ENCODE measurements at places on chromosomes 1 and 21.

DNA sequence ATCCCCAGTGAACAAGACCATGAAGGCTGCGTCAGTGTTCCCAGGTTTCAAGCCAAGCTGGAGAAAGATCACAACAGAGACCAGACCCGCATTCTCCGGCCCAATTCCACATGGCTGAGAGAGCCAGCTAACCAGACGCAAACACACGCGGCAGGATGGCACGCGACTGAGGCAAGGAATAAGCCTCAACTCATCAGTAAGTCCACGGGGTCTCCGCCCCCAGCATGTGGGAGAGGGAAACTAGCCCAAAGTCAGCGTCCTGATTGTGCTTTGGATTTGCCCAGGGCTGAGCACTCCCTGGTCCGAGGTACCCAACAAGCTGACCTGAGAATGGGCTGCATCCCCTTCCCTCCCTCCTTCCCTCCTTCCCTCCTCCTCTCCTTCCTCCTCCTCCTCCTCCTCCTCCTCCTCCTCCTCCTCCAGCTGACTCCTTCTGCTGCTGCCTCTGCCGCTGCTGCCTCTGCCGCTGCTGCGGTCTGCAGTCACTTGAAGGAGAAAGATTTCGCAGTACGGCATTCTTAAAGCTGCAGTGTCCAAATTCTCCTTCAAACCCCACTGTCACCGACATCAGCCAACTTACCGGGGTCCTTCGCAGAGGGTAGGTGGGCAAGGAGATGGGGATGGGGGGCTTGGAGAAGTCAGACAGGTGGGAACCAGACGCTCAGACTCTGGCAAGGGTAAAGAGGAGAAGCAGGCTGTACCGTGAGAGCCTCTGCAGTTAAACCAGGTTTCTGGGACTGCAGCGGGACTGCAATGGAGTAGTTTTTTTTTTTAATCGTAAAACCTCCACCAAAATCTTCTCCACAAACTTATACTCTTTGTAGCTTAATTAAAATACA, 33.0 kb upstream of the H6PD start:
- no peak for DNase-seq

- DNase-seq, result no peak
These were observed 28.8 kb downstream of the SPSB1 start for GRCh38 chr1:9321480-9321849.

DNA sequence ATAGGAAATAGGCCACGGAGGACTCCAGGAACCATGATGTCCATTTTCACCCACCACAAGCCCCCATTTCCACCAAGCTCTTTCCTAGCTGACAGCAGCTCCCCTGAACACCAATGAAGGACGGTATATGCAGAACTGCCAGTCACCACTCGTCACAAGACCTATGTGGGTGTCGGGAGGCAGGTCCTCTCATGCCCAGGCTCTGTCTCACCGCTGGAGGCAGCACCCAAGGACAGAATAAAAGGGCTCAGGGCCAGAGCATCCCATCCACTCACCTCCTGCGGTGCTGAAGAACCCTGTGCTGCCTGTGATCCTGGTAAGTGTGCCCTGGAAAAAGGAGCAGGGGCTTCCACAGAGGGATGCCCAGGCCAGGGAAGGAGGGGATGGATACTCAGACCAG, at the start of gene LCE1F:
TSS of gene LCE1F (plus strand) at position 266 of the 400 bp plus-strand sequence. CDS start 1,232 bp downstream, outside the sequence.
- DNase-seq, result no peak

DNA sequence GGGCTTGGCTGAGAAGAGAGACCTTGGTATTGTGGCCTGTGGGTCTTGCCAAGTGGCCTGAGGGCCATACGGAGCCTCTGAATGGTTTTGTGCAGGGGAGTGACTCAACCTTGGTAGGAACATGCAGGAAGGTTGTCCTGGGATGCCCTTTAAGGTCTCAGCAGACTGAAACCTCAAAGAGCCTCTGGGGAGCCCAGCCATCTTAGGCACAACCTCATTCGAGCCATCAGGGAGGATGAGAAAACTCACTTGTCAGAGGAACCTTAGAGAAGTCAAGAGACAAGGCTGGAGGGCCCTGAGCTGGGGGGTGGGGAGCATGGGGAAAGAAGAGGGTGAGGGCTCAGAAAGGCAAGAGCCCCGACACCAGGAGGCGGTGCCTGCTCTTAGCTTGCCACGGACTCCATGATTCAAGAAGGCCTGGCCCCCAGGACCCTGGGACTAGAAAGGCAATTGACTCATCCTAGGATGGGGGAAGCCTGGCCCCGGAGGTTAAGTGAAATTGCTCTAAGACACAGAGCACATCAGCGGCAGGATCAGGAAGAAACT, 13.0 kb downstream of the IFI6 start:
- DNase-seq, result peak; percentile 40

DNA sequence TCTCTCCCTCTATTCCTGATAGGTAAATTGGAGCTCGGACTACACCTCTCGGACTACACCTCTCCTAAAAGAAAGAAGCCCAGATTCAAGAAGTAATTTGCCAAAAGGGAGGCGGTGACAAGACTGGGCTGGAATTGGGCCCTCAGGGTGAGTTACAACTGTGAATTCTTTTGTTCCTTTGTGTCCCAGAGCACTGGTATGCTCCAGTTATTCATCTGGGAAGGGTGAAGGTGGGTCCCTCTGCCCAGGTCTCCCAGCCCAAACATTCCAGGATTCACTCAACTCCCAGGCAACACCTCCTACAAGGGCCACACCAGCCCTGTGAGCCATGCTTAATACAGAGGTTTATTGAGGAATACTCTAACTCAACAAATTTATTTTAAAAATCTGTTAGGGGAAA, 69.2 kb downstream of the LMX1A start:
- no peak for DNase-seq

DNA sequence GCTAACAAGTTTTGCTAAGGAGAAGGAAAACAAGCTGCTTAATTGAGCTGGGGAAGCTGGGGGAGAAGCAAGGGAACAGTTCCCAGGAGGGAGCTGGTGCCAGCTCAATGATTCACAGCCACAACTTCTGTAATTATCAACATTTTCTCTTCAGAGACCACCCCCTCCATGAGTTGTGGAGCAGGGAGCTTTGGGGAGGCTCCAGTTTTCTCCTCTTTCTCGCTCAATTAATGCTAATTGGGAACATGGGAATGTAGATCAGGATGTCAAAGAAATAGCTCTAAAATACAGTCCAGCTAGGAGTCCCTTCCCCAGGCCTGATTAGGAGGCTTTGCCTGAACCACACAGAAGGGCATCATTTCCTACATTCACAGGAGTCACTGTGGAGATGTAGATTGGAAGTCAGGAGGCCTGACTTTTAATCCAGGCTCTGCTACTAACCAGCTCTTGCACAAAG, 12.1 kb upstream of the MNDA start:
- DNase-seq, result no peak

GRCh38 chr1:6546326-6546725, 8.0 kb downstream of the NOL9 start:
- no peak for DNase-seq

- no peak for DNase-seq
These were observed 18.1 kb downstream of the VASH2 start for GRCh38 chr1:212968368-212968863.

DNA sequence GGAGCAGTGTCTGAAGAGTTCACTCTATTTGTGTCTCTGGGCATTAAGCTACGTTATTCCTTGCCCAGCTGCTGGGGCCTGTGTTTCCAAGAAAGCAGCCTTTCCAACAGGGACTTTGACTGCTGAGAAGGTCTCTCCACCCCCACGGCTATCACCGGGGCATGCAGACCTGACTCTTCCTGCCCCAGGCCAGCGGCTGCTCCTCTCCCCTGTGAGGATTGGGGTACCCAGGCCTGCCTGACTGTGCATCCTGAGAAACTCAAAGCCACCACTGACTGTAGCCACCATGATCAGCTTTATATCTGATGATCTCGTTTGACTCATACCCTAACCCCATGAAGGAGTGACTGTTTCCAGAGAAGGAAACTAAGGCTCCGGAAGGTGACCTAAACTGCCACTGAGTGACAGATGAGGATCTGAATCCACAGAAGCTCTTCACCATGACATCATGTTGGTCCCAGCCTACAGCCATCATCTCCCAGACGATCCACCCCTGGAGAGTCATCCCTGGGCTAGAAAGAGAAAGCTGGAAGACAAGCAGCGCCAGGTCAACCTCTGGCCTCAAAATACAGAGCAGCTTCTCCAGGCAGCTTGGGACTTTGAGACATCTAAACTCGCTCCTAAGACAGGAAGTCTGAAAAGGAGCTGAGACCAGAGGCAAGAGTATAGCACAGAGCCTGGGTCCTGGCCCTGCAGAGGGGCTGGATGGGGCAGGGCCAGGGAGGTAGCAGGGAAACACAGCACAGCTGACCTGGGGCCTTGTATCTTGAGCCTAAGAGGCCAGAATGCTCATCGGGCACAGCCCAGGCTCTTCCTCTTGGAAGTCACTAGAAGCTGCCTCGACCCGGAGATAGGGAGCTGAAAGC, 244.0 kb upstream of the VAMP3 start:
- DNase-seq, result no peak

- DNase-seq, result no peak
These were observed 13.4 kb downstream of the RCSD1 start for GRCh38 chr1:167643441-167643840.

- DNase-seq, result no peak
These were observed 34.1 kb upstream of the PDPN start for GRCh38 chr1:13549521-13549920.

DNA sequence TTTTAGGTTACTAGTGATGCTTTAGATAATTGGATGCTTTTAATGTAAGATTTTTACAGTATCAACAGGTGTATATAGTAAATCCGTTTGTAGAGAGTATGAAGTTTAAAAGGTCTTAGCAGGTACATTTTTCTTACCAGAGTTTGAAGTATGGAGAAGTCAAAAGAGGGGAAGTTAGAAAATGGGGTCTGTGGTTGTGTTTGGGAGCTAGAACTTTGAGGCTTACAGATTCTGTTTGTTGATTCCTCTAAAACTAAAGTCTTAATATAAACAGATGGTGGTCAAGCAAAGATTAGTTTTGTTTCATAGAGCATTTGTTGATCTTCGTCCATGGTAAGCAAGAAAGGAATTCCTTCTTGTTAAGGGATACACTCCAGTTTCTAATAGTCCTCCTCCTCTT, 35.8 kb downstream of the CDC42 start:
- no peak for DNase-seq

GRCh38 chr1:201420608-201421002, 925 bp downstream of the TNNI1 start:
- no peak for DNase-seq

GRCh38 chr1:113147073-113147625, 74.2 kb downstream of the LRIG2 start:
- no peak for DNase-seq

DNA sequence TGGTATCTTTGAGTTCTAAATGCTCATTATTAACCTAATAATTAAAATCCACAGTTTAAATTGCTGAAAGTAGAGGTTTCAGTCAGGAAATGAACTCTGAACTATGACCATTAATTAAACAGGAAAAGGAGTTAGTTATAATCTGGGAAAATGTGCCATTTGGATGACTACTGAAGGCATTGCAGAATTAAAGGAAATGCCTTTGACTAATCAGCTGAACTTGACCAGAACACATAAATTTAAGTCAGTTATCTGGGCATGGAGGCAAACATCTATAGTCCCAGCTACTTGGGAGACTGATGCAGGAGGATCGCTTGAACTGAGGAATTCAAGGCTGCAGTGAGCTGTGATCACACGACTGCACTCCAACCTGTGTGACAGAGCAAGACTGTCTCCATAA, 31.9 kb downstream of the SLC44A5 start:
- DNase-seq, result no peak

- DNase-seq, result no peak
These were observed 37.2 kb upstream of the IPO9 start for GRCh38 chr1:201791779-201792173.

GRCh38 chr1:3771108-3772026, 1.2 kb upstream of the SMIM1 start:
- no peak for DNase-seq

DNA sequence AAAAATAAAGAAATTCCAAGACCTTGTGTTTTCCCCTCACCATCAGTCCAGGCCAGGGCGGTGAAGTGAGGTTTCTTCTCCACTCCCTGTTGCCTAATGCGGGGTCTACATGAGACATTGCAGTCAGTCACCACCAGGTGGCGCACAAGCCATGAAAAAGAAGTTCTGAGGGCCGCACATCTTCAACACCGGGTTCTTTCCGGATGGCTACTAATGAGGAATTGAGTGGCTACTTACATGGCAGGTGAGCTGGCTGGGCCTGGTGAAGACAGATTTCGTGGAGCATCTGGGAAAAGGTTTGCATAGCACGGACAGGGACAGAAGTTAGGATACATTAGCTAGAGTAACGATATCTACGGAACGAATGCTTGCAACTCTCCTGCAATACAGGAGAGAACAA, 15.8 kb upstream of the S100A11 start:
- peak; percentile 33 for DNase-seq

- DNase-seq, result no peak
These were observed 121.2 kb upstream of the PTGFR start for GRCh38 chr1:78369546-78369945.

- no peak for DNase-seq
These were observed 151.6 kb downstream of the SDCCAG8 start for GRCh38 chr1:243407284-243408018.

DNA sequence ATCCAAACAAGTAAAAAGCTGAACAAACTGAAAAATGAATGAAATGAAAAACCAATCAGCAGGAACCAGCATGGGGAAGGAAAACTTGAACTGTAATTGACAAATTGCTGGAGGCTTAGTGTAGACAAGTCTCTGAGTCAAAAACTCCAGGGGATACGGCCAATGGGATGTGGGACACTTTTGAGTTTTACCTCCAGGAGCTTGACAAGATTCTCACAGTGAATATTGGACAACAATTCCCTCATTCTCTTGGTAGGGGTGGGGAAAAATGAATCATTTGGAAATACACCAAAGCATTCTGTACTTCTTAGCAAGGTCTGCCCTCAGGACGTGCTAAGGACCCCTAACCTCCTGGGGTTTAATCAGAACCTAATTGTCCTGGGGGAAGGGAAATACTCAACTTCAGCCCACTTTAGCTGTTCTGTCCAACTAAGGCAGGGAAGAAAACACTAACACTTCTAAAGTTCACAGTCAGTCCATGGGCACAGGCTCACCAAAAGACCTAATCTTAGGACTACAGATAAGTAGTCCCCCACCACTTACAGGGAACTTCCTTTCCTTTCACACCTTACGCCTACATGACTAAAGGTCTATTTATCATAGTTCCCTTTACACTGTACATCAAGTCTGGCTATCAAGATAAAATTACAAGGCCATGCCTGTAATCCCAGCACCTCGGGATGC, 60.7 kb upstream of the CDC42BPA start:
- DNase-seq, result no peak

- no peak for DNase-seq
These were observed 18.8 kb downstream of the TNFRSF9 start for GRCh38 chr1:7921796-7922195.

- DNase-seq, result peak; percentile 46
These were observed 35.6 kb downstream of the HSPG2 start for GRCh38 chr1:21901473-21901847.

DNA sequence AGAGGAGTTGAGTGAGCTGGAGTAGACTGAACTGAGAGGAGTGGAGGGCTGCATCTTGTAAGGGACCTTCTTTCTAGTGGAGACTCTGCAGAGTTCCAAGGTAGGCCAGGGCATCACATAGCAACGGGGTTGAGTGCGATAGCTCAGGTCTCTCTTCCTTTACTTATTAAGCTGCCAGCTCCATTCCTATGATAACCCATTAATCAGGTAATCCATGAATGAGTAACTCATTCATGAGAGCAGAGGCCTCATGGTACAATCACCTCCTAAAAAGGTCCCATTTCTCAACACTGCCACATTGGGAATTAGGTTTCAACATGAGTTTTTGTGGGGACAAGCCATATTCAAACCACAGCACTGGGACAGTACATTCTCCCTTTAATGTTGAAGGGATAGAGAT, 21.3 kb downstream of the VN1R5 start:
- no peak for DNase-seq
